ENCODE measurements at places on chromosomes 16 and 17.

DNA sequence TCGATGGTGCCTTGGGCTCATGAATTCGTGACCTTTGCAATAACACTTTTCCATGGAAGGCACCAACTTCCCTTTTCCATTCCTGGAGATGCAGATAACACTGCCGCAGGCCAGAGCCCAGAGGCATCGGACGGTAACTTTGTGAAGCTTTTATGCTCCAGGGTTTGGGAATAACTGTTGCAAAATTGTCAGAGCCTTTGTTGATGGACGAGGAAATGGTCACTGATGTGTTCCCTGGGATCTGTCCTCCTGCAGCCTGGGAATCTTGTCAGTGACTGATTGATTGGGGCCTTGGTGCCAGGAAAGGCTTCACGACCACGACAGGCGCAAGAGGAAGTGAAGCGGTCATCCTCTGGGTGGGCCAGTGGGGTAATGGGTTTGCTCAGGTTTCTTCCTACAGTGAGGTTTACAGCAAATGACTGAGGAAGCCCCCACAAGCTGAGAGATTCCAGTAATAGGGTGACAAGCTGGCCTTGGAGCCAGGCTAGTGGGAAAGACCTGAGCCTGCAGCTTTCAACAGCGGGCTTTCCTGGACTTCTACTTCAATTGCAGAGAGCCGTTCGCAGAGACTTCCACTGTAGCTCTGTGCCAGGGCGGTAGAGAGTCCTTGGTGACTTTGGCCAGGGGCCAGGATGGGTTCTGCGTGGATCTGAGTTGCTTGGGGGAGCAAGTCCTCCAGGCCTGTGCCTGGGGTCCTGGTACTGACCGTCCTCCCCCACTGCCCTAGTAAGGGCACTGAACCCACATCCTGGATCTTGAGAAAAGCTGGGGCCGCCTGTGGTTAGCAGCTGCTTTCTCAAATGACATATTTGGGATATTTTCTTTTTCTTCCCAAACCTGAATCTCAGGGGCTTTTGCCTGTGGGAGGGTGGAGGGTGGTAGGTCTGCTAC is 37.6 kb downstream of the PGS1 start:
- no peak for DNase-seq

DNA sequence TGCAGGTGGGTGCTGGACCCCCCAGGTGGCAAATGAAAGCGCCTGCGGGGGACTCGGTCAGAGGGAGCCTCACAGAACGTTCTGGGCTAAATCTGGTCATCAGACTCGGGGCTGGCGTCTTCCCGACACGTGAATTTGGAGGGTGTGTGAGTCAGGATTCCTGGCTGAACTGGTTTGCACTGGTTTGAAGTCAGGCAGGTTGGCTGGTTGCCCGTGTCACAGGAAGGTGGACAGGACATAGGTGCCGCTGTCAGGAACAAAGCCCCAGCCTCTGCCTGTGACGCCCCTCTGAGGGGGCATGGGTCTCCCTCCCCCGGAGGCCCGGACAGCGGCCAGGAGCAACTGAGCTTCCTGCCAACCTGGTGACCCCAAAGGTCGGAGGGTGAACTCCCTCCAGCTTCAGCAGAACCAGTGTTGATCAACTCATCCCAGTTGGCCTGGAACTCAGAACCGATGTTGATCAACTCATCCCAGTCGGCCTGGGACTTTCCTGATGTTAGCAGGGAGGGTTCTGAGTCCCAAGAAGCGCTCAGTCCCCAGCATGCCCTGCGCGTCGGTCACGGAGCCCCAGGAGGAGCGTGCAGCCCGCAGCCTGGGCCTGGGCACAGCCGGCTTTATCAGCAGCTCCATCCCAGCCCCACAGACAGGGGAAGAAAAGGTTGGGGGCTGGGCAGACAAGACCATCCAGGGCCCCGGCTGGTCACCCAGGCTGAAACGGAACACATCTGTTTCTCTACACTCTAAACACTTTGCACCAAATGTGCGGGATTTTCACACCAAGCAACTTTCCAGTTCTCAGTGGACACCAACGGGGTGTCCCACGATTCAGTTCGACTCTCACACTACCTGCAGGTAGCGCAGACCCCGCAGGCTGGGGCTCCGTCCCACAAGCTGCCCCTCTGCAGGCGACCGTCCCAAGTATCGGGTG is 14.4 kb upstream of the METRNL start:
- DNase-seq, result no peak

- DNase-seq, result no peak
Observed at GRCh38 chr17:74739227-74739831, 2.3 kb downstream of the RAB37 start.

GRCh38 chr16:9816644-9817043 is 365.6 kb downstream of the GRIN2A start:
- DNase-seq, result no peak

- no peak for DNase-seq
Observed at GRCh38 chr17:69485901-69486643, 71.6 kb downstream of the MAP2K6 start.

DNA sequence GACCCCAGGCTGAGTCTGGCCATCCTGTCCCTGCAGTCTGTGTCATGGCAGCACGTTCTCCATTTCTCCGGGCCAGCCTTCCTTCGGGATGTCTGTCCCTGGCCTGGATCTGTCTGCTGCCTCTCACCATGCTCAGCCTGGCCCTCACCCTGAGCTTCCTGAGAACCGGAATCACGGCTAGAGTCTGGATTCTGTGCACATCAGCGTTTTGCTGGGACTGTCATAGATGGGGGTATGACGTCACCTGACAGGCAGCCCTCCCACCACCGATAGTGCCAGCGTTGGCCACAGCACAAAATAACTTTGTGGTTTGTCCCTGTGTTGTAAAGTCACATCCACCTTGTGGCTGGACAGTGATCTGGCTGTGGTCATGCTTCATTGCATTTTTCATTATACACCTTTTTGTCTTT is 59.2 kb downstream of the B9D1 start:
- DNase-seq, result no peak

Measured in stimulated activated CD4-positive, alpha-beta T cell treated with anti-CD3 and anti-CD28 coated beads, Interleukin-1b, Interleukin-23, amount 100 ng/mL, for 24 hours (primary cell).